ENCODE measurements at places on chromosomes 7 and 10.

- DNase-seq = no peak
Observed at GRCh38 chr7:27774717-27775328, 34.9 kb downstream of the TAX1BP1 start.

- no peak for DNase-seq
Observed at GRCh38 chr10:122130474-122131110, 140.5 kb upstream of the BTBD16 start.

DNA sequence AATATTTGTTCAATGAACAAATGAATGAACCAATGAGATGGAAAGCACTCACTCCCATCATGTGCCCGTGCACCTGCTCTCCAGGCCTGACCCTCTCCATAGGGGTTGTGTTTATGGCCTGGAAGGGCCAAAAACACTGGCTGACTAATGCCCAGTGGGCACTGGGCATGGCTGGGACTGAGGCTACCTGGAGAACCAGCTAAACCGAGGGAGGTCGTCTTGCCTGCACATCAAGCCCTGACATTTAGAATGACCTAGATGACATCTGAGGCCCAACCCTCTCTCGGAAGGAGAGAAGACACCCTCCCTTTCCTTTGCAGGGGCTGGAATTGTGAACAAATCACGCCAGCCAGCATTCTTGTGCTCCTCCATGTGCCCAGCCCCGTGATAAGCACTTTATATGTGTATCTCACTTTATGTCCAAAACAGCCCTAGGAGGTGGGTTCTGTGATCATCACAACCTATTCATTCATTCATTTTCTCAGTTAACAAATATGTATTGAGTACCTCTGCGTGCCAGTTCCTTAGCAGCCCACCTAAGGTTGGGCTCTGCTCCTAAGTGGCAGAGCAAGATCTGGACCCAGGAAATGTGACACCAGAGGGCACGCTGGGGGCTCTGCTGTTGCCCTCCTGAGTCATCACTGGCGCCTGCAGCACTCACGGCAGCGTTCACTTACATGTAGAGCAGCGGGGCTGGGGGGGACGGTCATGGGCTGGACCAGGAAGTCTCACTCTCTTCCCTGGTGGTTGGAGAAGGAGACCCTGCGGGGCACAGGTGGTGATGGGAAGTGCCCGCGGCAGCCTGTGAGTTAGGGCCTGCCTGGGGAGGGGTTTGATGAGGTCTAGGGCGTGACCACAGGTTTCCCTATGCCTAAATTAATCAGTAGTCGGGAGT is 52.0 kb downstream of the TSPAN15 start:
- DNase-seq = no peak

- DNase-seq = no peak
Observed at GRCh38 chr7:249989-250388, 40.0 kb upstream of the FOXL3 start.

- no peak for DNase-seq
Observed at GRCh38 chr10:31757831-31758230, 170.8 kb downstream of the ARHGAP12 start.

GRCh38 chr10:18737236-18737635 is 78.0 kb downstream of the ARL5B start:
- no peak for DNase-seq

- DNase-seq = no peak
Observed at GRCh38 chr10:97584798-97585438, 729 bp downstream of the HOGA1 start.

DNA sequence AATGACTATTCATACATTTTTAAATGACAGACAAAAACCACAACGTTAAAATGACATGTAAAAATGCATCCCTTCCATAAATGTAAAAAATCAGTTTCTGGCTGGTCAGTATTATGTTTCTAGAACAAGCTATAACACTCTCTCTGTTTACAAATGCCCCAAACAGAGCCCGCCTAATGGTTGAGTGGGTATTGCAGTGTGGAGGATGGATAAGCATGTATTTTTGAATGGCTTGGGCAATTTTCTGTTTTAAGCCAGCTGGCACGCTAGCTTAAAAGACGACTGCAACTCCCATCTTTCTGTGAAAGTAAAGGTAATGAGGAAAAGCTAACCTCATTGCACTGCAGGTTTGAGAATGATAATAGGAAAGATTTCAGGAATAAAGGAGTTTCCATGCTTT is 430.7 kb downstream of the PARD3 start:
- DNase-seq = no peak

DNA sequence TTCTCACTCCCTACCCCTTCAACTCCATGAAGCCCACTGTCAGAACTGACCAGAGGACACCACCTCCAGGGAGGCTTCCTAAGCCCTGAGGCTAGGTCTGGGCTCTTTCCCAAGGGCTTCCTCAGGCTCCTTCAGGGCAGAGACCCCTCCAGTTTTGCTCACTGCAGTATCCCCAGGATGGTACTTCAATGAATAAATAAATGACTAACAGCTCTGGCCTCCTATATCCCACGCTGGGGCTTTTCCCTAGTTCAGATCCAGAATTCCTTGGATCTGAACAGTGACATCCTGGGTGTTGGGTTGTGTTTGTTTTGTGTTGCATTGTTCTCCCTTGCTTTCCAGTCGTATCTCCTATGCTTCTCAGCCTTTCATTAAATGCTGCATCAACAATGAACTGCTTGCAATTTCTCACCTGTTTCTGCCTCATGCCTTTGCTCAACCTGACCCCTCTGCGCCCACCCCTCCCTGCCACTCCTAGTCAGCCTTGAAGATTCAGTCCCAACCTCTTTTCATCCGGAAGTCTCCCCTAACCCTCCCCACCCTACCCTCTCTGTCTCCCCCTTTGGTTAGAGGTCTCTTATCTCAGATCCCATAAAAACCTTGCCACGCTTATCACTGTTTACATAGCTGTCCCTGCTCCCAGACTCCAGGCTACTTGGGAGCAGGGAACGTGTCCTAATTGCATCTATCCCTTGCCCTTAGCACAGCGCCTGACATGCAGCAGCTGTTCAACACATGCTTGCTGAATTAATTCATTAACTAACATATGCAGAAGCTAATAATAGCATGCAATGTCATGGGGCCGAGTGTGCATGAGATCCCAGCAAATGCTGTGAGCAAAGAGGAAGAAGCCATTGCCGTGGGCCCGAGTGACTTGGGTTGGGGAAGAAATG is 41.7 kb downstream of the PPP1R3C start:
- DNase-seq = no peak

DNA sequence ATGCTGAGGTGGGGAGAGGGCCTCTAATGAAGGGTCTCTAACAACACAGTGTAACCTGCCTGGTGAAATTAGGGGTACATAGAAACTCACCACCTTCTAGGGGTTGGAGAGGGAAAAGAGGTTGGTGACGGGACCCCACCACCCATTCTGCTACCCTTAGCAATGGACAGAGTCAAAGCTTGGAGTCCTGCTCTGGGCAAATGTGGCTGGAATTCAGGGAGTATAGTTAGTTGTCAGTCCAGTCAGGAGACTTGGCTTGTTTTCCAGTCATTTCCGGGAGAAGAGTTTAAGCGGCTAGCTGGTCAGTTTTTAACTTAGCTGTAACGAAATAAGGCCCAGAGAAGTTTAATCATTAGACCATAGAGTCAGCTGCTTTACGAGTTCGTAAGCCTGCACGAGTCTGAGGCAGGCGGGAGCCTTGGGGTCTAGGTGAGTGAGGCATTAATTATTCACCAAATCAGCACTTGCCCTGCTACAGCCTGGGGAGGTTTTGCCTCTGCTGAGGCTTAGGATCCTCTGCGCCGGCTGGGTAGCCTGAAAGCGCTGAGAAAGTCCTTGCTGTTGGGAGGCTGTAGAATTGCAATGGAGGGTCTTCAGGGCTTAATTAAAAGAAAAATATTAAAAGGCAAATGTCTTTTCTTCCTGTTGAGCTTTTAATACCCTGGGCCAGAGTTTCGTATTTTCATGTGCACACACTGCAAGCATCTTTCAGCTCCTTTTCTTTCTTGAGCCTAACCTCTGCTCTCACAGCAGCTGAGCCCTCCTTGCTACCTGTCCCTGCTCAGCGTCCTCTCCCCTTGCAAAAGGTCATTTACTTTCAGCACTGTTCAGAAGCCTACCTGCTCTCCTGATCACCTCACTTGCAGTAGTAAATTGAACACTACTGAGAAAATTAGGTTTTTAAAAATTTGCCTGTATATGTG is 1.5 kb upstream of the LAMB1 start:
- DNase-seq = no peak

DNA sequence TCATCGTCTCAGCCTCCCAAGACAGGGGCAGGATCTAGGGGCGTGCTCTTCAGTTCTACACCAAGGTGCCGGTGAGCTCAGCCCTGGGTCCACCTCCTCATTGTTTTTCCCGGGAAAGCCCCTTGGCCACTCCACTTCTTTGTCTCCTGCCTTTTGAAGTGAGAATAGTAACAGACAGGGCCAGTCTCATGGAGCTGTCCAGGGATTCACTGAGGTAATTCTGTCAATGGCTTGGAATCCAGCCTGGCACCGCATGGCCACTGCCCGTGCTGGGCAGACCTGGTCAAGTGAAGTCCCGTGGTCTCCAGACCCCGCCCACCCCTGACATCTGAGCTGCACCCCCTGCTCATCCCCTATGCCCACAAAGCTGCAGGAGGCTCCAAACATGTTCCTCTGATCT is 138.9 kb downstream of the TNS3 start:
- no peak for DNase-seq

DNA sequence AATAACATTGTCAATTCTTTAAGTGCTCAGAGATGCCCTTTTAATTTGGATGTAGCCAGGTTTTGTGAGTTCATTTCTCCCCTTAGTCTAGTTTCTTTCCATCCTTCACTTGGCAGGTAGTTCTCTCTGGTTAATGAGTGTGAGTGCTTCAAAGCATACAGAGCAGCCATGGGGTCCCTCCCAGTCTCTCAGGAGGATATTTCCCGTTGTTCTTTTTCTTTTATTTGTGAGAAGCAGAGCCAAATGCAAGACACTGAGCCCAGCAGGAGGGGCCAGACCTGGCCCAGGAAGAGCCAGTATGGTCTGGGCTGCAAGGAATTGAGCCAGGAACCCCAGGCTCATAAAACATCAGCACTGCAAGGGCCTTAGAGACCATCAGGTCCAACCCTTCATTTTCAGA is 52.4 kb downstream of the PLCE1 start:
- no peak for DNase-seq

- no peak for DNase-seq
Observed at GRCh38 chr7:43362652-43363034, 220.3 kb upstream of the STK17A start.

GRCh38 chr7:144454-144826 is 47.9 kb upstream of the FAM20C start:
- DNase-seq = no peak

- DNase-seq = no peak
Observed at GRCh38 chr10:71899665-71900412, 48.8 kb upstream of the PSAP start.

DNA sequence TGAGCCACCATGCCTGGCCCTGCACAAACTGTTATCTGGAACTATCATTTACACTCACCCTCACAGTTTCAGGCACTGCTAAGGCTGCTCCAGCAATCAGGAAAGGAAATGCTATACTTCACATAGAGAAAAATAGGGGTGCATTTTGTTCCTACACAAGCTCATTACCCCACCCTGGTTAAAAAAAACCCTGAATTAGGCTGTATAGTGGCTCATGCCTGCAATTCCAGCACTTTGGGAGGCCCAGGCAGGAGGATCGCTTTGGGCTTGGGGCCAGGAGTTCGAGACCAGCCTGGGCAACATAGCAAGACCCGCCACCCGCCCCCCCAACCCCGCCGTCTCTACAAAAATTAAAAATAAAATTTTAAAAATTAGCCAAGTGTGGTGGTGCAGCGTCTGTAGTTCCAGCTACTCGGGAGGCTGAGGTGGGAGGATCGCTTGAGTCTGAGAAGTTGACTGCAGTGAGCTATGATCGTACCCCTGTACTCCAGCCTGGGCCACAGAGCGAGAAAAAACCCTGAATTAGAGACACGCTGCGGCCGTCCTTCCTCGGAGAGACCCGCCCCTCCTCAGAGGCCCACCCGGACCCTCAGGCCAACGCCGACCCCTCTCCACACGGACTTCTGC is 539 bp downstream of the PTCD1 start:
- no peak for DNase-seq

GRCh38 chr7:77794000-77794399 is 4.2 kb downstream of the TMEM60 start:
- DNase-seq = no peak

DNA sequence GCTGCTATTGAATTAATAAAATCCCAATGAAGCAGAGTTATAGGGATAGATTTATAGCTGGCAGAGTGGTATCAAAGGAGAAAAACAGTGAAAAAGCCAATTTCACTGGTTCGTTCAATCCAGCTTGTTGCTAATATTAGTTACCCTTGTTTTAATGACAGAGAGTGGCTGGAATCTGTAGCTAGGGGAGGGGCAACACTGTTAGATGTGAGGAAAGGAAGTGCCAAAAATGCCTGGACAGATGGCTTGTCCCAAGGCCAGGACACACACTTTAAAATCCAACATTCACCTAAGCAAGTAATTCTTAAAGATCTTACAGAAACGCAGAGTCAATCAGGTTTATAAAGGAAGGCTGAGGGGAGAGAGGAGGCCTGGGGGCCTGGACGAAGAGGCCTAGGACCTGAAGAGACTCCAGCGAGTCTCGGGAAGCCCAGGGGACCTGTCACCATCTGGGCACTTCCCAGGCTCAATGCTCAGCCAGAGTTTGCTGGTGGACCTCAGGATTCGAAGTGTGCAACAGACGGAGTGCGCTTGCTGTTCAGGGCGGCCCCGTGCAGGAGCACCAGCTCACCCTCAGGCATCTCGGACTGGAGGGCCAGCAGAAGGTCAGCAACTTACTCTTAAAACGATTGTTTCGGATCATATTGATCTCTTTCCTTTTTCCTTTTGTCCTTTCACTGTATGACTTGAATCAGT is 36.7 kb downstream of the TMEM248 start:
- no peak for DNase-seq

DNA sequence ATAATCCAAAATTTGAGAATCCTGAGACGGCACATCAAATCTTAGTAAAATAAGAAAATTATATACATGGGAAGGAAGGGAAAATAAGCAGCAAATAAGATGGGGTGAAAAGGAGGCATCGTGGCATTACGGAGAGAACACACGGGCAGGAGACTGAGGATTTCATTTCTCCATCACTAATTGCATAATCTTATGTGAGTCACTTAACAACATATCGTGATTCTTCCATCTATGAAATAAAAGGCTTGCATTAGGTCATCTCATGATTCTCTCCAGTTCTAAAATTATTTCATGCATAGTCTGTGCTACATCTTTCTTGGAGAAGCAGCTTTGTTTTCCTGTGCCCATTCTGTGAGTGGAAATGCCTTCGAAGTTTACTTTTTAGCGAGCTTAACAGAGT is 288.7 kb downstream of the LRMDA start:
- no peak for DNase-seq

DNA sequence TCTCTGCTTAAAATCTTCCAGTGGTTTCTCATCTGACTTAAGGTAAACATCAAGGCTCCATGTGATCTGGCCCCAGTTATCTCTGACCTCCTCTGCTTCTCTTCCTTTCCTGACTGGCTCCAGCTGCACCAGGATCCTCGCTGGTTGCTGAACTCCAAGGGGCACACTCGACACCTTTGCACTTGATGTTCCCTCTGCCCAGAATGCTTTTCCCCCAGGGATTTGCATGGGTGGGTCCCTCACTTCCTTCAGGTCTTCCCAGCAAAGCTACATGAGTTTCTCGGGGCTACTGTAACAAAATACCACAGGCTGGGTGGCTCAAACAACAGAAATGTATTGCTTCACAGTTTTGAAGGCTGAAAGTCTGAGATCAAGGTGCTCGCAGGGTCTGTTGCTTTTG is 166.0 kb upstream of the CDCA7L start:
- no peak for DNase-seq

GRCh38 chr7:2159176-2159520 is 73.6 kb downstream of the MAD1L1 start:
- no peak for DNase-seq
